ENCODE measurements at places on chromosomes 5 and 9.

DNA sequence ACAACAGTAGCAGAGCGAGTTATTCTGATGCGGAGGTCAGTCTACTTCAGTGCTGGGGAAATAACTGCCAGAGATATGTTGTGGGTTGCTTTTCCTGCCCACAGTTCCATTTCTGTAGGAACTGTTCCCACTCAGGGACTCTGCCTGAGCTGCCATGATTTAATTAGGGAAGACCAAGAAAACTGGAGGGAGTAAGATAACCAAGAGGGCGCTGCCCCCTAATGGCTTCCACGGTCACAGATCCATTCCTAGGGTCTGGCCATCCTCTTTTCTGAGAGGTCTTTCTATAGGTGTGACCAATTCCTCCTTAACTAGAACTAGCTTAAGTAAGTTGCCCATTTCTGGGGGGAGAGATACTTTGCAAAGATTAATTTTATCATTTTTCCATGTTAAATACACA, 125.9 kb downstream of the APBA1 start:
- no peak for DNase-seq

DNA sequence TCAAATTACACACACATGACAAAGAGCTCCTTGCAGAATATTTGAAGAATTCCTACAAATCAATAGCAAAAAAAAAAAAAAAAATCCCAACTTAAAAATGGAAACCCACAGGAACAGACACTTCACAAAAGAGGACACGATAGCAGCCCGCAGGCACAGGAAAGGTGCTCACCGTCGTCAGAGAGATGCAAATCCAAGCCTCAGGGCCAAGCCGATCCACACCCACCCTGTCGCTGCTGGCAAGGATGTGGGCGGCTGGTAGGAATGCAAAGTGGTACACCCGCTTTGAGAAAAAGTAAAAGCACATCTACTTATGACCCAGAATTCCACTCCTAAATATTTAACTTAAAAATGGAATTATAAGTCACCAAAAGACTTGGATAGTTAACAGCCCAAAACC, 10.8 kb downstream of the LCN9 start:
- no peak for DNase-seq

DNA sequence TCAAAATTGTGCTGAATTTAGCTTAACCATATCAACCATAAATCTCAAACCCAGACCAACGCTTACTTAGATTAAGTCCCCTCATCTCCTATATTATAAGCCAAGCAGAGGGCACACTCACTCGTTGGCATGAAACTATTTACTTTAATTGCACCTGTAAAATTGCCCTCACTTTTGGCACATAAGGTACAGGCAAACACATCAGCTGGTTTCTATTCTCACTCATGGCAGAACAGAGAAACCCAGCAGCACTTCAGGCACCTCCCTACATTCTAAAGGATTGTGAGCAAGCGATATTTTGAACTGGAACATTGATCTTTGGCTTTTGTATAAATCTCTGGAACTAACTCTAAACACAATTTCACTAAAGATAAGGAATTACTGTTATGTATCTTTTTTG, 845.6 kb upstream of the CDH6 start:
- no peak for DNase-seq

GRCh38 chr5:165209101-165209727, 1703.8 kb downstream of the MAT2B start:
- DNase-seq, result no peak

DNA sequence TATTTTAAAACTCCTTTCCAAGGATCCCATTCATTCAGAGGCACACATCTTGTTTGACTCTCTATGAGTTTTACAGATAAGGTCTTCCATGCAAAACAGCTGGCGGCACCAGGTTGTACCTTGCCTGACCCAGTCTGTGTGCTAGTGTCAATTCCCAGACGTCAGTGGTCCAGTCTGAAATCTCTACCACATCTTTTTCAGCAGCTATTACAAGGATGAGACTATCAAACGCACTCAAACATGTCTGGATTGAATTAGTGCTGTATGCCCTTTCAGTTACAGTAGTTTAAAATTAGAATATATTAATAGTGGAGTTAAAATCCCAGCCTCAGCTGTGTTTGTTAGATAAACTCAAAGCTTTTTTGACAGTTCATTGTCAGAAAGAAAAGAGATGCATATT, 11.7 kb downstream of the CDC14B start:
- DNase-seq, result no peak

DNA sequence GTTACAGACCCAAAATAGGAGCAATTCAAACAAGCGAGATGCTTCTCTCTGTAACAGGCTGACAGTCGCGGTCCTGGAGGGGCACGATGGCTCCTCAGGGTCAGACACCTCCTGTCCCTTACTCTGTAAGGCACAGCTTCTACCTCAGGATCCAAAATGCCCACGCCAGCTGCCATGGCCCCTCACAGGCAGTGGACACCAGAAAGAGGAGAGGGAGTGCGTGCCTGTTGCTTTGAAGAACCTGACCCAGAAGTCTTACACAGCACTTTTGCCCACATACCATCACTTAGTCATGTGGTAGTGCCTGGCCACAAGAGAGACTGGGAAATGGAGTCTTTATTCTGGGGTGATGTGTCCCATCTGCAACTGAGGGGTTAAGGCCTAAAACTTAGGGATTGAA, 11.6 kb upstream of the ABL1 start:
- DNase-seq, result no peak

DNA sequence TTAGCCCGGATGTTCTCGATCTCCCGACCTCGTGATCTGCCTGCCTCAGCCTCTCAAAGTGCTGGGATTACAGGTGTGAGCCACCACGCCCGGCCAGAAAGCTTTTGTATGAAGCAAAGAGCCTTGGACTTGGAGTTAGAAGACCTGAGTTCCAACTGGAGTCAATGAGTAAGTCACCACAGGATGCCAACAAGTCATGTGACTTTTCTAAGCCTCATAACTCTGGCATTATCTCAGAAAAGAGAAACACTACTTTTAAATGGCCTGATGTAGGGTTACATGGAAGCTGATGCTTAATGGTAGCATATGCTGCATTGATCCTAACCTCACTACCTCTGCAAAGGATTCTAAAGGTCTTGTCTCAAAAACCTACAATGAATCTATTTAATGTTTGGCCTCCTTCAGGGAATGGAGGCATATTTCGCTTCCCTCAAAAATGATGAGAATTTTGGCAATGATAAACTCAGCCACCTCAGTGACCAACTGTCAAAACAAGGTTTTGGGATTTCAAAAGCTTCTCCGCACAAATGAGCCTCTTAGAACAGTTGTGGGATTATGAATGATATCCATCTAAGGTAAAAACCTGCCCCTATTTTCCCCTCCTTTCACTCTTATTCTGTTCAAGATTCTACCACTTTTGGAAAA, 236.8 kb downstream of the ACTL7B start:
- DNase-seq, result no peak

DNA sequence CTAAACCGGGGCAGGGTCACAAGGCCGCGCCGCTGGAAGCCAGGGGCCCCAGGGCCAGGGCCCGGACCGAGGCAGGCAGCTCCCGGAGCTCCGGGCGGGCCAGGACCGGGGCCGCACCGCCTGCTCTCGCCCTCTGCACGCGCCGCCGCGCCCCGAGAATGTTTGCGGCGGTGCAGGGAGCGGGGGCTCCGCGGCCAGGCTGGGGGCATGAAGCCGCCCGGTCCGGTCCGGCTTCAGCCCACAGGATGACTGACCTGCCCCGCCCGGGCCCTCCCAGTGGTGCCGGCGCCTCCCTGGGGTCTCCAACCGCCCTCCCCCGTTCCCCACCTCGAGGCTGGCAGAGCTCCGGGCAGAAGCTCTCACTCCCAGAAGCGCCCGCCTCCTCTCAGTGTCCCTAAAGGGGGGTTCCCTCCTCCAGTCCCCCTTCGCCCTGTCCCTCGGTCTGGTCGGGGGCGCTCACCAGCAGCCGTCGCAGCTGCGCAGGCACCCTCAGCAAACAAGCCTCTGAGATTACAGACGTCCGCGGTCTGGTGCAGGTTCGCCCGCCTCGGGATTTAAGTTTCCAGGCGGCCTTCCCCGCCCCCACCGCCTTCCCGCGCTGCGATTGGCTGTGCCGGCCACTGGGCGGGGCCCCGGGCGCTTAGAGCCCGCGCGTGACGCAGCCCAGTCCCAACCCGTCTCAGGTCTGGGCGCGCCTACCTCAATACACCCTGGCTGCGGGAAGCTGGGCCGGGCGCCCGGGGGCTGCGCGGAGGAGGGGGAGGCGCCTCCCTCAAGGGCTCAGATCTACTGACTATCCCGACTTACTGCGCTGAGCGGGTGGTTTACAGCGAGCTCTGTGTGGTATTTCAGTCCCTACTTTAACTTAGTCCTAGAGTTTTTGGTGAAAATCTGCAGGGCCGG, at the start of gene CTSV:
TSS of gene CTSV (minus strand) at position 532 of the 903 bp plus-strand sequence. CDS start 1,099 bp downstream, outside the sequence.
- peak; percentile 71 for DNase-seq

- DNase-seq, result no peak
Measured at GRCh38 chr9:136111910-136112309, 6.8 kb downstream of the TMEM250 start.

GRCh38 chr9:129813661-129814060, 10.3 kb downstream of the TOR1A start:
- no peak for DNase-seq

GRCh38 chr5:122959740-122960445, 76.6 kb downstream of the PPIC start:
- DNase-seq, result no peak

DNA sequence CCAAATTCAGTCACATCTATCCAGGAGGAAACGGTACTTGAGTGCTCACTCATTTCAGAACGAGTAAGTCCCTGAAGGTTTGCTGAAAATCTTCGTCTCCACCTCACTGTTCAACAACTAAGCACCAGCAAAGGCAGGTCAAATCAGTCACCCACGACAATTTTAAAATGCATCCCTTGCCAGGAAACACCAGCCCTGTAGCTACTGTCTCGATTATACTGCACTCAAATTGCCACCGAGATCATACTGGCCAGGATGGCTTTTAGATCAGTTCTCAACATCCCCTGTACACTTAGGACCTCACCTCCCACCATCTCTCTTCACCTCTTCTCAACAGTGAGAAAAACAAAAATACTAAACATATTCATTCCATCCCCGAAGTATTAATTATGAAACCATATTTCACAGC, 298.6 kb downstream of the AGTPBP1 start:
- no peak for DNase-seq

DNA sequence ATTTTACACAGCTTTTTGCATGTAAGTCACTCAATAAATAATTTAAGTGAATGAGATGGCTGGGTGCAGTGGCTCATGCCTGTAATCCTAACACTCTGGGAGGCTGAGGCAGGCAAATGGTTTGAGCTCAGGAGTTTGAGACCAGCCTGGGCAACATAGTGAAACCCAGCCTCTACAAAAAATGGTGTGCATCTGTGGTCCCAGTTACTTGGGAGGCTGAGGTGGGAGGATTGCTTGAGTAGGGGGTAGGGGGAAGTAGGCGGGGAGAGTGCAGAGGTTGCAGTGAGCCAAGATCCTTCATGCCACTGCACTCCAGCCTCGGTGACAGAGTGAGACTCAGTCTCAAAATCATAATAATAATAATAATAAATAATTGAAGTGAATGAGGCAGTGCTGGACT, 10.2 kb downstream of the KLF9 start:
- DNase-seq, result no peak

DNA sequence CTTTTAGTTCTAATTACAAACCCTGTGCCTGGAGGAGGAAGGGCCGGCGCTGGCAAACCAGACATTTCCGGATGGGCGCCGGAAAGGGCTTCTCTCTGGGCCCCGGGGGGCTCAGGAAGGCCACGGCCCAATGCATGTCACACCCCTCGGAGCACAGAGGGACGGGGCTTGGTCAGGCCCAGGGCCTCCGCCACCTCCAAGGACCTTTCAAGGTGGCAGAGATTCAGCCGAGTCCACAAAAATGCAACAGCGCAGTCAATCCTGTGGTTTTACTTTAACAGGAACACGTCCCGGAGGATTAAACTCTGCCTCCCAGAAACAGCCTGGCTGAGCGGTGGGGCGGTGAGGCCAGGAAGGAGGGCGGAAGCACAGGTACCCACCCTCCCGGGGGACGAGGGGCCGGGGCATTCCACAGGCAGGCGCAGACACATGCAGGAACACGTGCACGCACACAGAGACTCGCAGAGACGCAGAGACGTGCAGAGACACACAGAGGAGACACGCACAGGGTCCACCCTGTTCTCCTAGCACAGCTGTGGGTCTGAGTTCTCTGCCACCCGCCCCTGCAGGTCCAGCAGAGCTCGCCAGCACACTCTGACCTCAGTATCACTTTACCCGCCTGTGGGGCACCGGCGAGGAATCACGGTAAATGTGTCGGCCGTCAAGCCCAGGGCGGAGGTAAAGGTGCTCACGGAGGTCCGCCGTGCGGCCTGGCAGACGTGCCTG, 23.0 kb downstream of the SLC9A3 start:
- no peak for DNase-seq

DNA sequence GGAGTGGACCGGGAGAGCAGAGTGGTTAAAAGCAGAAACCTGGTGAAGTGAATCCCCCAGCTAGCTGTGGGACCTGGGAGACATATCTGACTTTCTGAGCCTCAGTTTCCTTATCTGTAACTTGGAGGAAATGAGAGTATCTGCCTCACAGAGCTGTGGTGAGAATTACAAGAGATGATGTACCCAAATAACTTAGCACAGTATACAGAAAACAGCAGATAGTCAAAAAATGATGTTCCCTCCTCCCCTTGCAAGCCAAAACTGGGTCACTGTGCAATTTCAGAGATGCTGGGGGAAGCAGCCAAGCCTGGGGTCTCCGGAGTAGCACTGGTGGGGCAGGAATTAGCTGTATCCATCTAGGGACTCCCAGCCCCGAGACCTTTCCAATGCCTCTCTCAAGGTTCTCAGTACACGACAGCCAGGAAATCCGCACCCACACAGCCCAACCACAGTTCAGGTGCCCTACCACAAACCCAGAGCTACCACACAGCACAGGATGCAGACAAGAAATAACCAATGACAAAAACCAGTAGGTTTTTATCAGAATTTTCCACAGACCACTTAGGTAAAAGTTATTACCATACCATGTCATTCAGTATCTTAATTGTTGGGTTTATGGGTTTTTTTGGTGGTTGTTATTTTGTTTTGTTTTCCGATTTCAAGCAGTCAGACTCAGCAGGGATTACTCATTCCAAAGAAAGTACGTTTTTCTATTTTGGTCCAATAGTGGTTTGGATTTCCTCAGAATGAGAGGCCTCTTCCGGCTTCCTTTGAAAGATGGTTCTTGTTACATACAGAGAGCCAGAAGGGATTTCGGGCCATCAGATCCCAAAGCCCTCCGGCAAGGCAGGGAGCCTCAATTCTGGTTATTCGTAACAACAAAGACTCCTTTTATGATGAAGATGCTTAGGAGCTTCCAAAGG, 4.9 kb upstream of the HRH2 start:
- DNase-seq, result no peak

DNA sequence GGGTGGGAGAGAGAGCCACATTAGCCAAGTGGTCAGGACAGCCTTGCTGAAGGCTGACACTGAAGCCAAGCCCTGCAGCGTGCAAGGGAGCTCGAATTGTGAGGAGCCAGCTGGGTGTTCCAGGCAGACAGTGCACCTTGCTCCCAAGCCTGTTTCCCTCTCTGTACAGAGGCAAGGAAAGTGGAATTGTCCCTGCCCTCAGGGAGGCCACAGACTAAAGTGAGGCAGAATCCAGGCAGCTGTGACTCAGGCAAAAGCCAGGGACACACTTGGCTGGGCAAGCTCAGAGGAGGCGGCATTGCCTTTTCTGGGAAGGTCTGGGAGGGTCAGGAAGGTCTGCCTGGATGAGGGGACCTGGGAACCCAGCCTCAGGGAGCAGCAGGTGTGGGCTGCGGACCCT, 50.2 kb upstream of the LMX1B start:
- no peak for DNase-seq

GRCh38 chr5:154801083-154801482, 45.9 kb downstream of the LARP1 start:
- no peak for DNase-seq
